ENCODE measurements at places on chromosomes 5 and 9.

DNA sequence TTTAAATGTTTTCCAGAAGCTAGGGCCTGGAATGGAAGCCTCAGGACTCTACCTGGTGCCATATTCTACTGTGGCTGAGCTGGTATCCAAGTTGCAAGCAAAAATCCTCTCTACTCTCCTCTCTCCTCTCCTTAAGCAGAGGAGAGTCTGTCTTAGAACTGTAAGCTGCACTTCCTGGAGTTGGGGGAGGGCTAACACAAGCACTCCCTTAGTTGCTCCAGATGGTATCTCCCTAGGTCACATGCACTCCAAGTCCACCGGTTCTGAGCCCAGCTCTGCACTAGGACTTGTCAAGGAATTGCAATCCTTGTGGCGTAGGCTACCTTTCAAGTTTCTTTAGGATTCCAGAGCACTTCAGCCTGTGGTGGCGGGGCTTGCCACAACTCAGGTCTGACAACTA is 513.9 kb upstream of the RGMB start:
- no peak for DNase-seq

DNA sequence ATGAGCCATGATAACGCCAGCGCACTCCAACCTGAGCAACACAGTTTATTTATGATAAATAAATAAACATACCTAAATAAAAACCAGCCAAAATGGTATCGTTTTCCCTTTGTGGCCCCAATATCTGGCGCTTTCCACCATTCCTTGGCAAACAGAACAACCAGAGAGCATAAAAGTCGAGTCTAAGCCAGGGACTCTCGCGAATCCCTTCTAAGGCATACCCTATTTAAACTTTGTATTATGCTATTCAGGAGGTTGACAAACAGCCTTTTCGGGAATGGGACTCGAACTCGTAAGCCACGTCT is 386 bp upstream of the MATR3 start:
- DNase-seq: no peak

DNA sequence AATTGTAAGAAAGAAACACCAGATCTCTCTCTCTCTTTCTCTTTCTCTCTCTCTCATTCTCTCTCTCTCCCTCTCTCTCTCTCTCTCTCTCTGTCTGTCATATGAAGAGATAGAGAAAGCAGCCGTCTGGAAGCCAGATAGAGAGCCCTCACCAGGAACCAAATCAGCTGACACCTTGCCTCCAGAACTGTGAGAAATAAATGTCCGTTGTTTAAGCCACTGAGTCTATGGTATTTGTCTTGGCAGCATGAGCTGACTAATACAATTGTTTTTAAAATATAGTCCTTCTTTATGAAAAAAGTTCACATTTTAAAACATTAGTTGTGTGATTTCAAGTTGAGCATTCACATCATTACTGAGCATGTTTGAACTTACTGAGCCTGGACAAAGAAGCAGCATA is 275.6 kb downstream of the CETN3 start:
- no peak for DNase-seq

- DNase-seq: no peak
These were observed 38.1 kb upstream of the ISL1 start for GRCh38 chr5:51345106-51345505.

DNA sequence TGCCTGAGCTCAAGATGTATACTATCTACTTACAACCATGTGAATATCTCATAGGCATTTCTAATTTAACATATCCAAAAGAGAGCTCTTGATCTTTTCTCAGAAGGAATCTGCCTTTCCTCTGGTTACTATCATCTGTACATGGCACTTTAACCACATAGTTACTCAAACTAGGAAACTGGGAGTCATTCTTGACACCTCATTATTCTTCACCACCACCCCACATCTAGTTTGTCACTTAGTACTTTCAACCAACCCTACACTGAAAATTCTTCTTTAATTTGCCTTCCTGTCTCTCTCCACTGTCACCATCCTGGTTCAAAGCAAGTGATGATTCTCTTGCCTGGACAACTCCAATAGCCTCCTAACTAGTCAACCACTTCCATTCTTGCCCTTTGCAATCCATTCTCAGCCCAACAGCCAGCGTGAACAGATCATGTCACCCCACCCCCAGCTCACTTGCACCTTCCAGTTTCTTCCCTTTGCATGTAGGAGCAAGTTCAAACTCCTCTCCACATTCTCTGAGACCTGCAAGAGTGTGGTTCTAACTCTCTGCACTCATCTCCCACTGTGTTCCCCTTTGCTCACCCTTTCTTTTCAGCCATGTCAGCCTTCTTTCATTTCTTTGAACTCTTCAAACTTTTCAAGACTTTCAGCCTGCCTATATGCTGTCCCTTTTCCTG is 17.3 kb upstream of the SMAD5 start:
- DNase-seq: no peak

- no peak for DNase-seq
These were observed 108.1 kb upstream of the MVB12B start for GRCh38 chr9:126218359-126219125.

DNA sequence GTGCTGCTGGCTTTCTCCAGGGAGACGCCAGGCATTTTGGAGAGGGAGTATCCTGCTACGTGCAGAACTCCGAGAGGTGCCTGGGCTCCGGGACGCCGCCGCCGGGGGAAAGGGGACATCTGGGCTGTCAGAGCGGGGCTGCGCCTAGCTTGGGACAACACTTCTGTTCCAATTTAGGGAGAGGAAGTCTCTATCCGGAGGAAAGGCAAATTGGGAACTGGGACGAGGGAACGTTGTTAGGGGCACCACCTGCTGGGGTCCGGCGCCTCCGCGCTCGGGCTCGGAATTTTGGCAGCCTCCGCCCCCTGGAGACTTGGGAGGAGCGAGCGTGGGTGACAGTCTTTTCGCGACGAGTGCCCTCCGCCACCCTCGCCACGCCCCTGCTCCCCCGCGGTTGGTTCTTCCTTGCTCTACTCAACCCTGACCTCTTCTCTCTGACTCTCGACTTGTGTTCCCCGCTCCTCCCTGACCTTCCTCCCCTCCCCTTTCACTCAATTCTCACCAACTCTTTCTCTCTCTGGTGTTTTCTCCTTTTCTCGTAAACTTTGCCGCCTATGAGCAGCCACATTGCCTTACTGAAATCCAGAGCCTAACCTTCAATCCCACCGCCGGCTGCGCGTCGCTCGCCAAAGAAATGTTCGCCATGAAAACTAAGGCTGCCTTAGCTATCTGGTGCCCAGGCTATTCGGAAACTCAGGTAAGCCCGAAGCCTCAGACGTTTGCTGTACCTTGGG is 1.6 kb downstream of the TSLP start:
- DNase-seq: no peak

DNA sequence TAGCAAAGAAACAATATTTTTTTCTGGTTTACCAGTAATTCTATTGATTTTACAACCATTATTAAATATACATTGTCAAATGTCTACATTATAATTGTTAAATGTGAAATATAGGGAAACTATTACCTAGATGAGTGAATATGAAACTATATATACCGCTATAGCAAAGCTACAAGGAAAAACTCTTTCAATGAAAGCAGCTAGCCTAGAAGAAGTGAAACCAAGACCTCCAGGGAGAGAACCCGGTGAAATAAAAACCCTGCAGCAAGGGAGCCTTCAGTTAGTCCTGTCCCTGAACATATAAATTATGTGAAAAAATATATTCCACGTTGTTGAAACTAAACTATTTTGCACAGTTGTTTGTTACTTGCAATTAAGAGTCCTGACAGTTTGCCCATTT is 913.1 kb downstream of the EFNA5 start:
- DNase-seq: no peak

DNA sequence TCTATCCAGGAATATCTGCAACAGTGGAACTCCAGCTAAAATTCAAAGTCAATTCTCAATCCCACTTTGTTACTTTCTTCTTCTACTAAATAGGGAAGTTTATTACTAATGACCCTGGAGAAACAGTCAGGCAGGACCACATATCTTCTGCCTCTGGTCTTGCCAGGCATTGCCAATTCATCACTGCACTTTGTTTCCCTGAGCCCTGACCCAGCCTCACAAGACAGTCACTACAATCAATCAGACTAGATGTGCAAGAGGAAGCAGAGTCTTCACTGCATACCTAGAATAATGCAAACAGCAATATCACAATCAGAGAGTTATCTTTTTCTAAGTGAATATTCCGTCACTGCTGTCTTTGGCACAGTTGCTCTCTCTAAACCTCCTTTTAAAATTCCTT is 74.9 kb upstream of the GAS1 start:
- DNase-seq: no peak

- DNase-seq: no peak
These were observed 274.2 kb upstream of the CCNH start for GRCh38 chr5:87686975-87687374.

DNA sequence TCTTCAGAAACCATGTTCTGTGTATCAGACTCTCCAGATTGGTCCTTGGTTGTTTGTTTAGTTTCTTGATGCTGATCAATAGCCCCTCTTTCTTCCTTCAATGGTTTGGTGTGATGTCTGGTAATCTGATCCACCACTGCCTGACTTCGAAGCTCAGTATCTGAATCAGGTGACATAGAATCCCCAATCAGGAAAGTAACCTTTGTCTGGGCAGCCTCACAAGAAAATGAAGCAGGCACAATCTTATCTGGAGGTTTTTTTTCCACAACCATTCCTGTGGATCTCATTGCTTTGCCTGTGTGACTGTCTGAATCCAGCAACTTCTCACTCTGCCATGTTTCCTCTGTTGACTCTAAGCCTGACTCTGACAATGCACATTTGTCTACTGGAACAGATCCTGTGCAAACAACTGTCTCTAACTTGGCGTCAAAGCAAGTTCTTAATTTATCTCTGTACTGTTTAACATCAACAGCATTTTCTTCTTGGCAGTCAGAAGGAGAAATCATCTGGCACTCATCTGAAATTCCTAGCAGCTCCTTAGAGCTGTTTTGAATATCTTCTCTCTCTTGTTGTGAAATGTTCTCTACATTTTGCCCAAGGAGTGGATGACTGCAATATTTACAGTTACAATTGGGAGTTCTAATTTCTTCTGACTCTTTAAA is 37.1 kb upstream of the RAPGEF6 start:
- no peak for DNase-seq

DNA sequence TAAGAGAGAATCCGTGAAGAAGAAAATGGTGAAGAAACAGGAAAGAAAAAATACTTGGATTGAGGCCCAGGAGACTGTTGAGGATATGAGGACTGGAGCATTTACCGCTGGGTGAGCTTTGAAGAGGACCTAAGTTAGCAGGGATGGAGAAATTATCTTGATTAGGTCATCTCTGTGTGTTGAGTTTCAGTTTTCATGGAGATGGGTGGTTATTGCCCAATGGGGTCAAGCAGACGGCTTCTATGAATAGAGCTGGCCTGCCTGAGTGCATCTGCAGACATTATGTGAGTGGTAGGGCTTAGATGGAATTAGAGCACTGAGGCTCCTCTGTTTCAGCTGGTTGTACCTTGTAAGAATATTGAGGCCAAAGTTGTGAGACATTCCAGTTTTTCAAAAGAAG is 245.4 kb upstream of the FBXL7 start:
- no peak for DNase-seq

GRCh38 chr5:115657125-115657880 is 31.5 kb upstream of the TMED7 start:
- no peak for DNase-seq
